ENCODE measurements at places on chromosomes 13 and 19.

DNA sequence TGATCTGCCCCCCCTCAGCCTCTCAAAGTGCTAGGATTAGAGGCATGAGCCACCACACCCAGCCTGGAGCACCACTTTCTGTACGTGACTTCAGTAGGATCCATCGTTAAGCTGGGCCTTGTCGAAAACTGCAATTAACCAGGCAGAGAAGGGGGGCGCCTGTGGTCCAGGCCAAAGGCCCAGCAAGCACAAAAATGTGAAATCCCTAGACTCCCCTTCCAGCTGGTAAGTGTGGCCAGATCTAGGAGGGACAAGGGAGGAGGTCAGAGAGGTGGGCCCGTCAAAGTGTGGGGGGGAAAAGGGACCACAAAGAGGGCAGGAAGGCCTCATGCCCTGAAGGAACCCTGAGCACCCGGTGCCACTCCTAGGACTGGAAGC, 13.8 kb downstream of the DDX39A start:
- DNase-seq: no peak

DNA sequence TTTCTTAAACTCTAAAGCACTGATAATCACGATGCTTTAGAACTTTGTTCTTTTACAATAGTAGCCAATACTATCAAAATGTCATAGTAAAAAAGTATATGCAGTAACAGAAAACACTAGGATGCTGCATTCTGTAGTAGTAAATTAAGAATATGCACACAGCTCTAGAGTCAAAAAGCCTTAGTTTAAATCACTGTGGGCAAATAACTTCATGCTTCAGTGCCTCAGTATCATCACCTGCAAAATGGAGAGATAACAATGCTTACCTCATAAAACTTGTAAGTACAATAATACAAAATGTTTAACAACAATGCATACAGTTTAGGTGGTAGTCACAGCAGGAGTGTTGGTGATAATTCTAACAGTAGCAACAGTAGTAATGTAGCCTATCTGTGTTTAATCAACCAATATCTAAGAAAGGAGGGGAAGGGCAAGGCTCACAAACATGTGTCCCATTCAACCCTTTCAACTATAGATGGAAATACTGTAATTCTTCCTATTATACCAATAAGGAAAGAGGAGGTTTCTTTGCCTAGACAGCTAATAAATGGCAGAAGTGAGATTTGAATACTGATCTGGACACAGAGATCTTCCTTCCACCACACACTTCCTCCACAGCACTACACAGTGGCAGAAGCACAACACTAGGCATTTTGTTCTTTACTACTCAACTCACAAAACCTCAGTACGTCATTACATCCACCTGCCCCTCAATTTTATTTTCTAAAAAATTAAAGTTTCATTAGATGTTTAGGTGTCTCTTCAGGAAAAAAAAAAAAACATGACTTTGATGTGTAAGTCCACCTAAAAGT, 4.6 kb downstream of the RBM26 start:
- DNase-seq: no peak

- no peak for DNase-seq
These were observed 26.4 kb downstream of the MYO9B start for GRCh38 chr19:17101686-17102628.

- DNase-seq: no peak
These were observed 2715.0 kb upstream of the PCDH20 start for GRCh38 chr13:64130600-64130999.

DNA sequence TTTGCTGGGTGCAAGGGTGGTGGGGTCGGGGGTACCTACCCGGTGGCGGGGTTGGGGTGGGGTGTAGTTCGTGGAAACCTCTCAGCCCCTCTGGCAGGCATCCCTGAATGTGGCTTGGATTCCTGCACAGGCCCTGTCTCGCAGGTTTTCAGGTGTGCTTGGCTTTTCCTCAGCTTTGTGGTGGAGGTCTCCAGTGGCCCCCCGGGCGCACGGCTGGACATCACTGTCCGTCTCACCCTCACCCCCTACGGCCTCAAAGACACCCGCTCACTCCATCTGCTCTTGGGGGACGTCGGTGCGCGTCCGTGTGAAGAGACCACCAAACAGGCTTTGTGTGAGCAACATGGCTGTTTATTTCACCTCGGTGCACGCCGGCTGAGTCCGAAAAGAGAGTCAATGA, 44.3 kb downstream of the ZNF146 start:
- no peak for DNase-seq

DNA sequence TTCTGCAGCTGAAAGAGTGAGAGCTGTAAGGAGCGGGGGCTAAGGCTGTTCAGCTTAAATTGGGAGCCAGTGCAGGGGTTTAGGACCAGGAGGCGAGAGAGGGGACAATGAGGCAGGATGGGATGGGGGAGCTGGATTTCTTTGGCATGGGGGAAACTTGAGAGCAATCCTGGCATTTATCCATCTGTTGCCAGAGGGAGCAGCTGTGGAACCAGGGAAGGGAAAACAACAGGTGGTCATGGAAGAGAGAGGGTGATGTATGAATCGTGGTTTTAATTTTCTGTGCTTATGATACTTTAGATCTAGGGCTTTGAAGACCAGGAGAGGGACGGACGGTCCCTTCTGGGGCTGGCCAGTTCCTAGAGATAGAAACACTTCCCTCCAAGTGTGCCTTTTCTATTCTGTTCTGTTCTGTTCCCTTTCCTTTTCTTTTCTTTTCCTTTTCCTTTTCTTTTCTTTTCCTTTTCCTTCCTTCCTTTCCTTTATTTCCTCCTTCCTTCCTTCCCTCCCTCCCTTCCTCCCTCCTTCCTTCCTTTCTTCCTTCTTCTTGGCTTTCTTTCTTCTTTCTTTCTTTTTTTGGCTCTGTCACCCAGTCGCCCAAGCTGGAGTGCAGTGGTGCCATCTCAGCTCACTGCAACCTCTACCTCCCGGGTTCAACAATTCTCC, 16.0 kb upstream of the CCL25 start:
- no peak for DNase-seq

DNA sequence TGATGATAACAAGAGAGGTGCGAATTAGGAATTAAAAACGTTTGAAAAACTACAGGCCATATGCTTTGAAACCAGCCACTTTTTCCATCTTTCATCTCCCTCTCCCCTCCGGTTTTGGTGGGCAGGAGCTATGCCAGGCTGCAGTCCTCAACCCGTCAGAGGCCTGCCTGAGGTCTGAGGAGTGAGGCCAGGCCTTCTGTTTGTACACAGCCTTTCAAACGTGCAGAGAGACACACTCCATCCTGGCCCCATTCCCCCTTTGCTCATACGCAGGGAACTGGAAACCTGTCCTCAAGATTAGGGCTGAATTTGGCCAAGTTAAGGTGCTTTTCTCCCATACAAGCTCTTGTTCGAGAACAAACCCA, 74.5 kb downstream of the ZIC5 start:
- no peak for DNase-seq

GRCh38 chr19:40284501-40285352, at the start of gene AKT2:
Gene AKT2 (minus strand): TSS chr19:40285345. CDS start chr19:40265267, 20,078 bp downstream.
- DNase-seq: peak; percentile 71

DNA sequence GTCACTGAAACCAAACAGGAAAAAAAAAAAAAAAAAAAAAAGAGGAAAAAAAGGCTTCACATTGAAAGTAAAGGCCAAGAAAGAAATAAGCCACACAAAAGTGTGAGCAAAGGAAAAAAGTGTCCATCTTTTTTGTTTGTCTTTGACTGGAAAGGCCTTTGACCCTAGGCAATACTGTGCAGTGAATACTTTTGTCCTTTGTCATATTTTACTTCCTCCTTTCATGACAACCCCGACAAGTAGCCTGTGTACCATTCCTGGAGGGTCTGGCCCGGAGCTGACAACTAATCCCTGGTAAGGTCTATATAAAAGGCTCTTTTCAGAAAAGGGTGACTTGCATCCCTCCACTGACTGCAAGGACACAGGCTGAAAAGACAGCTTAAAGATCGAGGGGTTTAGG, 12.9 kb upstream of the MICU2 start:
- no peak for DNase-seq

DNA sequence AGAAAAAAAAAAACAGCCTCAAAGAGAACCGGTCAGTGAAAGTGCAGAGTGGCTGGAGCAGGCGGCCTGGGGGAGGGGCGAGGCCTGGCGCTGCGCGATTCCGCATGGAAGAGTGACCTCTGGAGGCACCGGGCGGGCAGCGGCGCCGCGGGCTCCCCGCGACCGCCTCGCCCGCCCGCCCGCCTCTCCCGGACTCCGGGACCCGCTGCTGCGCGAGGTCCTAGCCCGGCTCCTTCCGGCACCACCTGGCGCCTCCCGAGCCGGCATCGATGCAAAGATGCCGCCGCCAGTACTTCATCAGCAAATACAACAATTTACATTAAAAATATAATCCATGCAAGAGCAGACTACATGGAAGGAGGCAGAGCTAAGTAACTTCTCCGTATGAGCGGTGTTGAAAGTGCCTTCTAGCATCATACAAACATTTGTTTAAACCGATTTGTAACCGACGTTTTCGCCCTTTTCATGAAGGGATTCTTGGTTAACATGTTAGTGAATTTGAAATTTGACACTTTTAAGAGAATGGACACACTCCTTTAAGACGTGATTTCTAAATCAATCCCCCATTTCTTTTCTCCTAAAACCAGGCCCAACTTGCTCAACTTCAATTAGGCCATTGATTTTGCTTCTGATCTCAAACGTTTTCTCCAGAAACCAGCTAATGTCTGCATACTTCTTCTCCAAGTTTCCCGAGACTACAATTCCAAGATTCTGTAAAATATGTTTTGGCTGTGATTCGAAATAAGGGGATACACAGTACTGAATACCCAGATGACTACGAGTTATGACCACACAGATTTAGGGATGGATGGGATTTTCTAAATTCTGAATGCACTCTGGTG, 2.1 kb downstream of the EFNB2 start:
- DNase-seq: peak; percentile 11

- DNase-seq: no peak
These were observed 134.8 kb downstream of the NUFIP1 start for GRCh38 chr13:44854313-44855060.

DNA sequence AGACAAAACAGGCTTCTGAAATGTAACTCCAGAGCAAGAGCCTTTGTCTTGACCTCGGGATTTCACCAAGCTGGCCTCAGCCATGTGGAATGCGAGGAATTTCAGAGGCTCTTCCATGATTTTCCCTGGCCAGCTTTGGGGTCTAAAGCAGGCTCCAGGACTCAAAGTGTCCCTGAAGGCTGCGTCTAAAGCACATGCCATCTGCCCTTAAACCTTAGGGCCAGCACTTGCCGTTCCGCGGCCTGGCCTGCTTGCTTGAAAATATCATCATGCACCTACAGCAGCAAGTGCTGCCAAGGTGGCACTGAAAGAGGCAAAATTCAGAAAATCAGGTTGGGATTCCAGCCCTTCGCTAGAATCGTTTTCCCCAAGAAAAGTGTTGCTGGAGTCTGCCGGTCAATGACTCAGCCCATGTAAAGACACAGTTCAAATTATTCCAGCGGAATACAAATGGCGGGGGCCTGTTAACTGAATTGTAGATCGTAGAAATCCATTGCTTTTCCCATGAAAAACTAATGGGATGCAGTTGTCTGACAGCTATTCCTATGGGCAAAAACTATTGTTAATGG, 105.7 kb upstream of the RAP2A start:
- DNase-seq: no peak

DNA sequence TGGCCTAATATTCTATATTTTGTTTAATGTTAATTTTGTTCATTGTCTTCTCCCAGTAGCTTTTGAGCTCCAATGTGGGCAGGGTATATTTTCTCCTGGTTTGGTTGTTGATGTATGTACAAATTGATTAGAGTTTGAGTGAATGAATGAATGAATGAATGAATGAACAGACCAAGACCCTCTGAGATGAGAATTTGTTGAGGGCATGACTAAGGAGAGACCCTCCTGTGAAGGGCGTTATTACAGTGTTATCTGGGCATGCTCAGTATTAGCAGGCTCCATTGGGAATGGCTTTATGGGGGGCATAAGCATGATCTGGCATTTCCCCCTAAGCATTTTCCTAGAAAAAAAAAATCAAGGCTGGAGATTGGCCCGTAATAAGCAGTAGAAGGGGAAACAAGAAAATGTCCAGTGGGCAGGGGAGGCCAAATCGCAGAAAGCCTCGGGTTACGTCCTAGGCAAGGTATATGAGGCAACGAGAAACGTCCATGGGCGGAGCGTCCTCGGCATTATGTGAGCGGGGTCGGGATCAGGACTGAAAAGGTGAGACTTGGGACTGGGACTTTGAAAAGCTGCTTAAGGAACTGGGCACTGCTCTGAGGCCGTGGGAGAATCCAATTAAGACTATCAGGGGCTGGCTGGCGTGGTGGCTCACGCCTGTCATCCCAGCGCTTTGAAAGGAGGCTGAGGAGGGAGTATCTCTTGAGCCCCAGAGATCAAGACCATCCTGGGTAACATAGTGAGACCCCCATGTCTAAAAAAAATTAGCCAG, 904 bp upstream of the ARHGAP33 start:
- DNase-seq: no peak

- DNase-seq: peak; percentile 87
These were observed 4.6 kb upstream of the TPP2 start for GRCh38 chr13:102591988-102592781.

GRCh38 chr19:7968796-7969554, 25.5 kb upstream of the TIMM44 start:
- DNase-seq: no peak

- DNase-seq: no peak
These were observed 36.1 kb downstream of the CSNK1G2 start for GRCh38 chr19:1977120-1977519.

- no peak for DNase-seq
These were observed 255.7 kb downstream of the DLEU7 start for GRCh38 chr13:50587645-50588373.

GRCh38 chr13:113518076-113518803, 27.7 kb upstream of the DCUN1D2 start:
- no peak for DNase-seq

GRCh38 chr19:18203408-18203862, 407 bp downstream of the RAB3A start:
- DNase-seq: peak; percentile 47

DNA sequence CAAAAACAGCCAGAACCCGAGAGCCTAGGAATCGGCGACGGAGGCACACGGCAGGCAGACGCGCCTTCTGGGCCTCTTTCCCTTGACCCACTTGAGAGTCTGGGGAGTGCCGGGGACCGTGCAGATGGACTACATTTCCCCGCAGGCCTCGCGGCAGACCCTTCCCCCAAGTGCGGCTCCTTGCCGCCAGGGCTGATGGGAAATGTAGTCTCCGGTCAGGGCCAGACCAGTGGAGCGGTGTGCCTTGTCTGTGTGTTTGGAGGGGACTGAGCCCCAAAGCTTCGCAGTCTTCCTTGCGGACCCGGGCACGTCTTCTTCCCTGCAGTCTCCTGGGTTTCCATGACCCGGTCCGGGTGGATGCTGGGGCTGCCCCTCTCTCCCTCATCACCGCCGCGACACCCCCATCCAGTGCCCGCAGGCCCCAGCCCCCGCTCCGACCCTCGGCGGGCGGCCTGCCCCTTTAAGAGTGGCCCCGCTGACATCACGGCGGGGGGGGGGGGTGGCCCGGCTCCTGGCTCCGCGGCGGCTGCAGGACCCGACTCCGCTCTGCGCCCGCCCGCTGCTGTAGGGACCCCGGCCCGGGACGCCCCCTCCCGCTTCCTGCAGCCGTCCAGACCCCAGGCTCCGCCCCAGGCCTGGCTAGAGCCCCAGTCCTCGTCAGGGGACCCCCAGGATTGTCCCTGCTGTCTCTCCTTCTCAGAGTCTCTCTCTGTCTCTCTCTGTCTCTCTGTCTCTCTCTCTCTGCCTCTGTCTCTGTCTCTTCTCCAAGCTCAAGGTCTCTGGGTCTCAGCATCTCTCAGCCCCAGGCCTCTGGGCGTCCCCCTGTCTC, 758 bp upstream of the CACNG7 start:
- DNase-seq: peak; percentile 55
